ENCODE measurements at places on chromosomes 3 and 15.

GRCh38 chr3:38738630-38739395 lies 77.2 kb downstream of the SCN10A start:
- peak; percentile 57 for DNase-seq

DNA sequence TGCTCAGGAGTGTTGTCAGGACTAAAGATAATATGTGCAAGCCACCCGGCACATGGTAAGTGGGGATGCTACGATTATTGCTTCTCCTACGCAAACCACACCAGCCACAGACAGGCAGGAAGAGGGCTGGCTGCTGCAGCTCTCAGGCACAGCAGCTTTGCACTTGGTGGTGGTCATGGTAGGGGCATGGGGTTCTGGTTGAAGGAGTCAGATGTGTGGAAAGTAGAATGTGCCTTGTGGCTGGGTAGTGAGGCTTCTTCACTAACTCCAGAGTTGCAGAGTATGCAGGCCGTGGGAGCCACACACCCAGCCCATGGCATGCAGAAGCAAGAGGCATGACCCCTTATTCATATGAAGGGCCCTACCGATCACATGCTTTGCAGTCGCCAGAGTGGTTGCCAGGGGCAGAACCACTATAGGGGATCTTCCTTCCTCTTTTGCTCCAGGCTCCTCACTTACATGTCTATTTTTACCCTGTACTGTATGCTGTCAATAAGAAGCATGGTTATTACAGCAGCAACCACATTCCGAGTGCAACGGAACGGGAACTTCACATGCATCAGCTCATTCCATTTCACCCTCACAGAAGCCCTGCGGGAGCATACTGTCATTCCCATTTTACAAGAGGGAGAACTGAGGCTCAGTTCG lies 59.2 kb upstream of the HERC1 start:
- DNase-seq, result no peak

GRCh38 chr3:134274571-134274970 lies 23.9 kb upstream of the RYK start:
- no peak for DNase-seq

DNA sequence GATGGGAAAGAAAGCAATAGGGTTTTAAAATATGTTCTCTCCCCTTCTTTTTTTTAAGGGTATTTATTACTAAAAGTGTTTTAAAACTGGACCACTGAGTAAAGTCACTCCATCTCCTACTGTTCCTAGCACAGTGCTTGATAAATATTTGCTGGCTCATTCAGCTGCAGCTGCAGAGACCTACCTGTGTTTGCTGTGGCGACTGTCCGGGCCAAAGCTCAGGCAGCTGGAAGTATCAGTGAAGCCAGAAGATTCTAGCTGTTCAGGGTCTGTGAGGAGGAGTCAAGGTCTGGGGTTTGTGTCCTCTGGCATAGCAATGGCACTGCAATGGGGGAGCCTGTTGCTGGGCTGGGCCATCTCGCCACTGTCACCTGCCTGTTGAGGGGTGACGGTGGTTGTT lies 109.9 kb downstream of the RPLP1 start:
- no peak for DNase-seq

GRCh38 chr15:89129123-89129815 lies 41.0 kb downstream of the ABHD2 start:
- DNase-seq, result peak; percentile 38

Measured in EH (cell line).